Central memory CD8-positive, alpha-beta T cell (primary cell): ENCODE measurements at places on chromosomes 7 and 10.
A peak's percentile ranks its signal among the peaks of the same experiment; 100 is the strongest.

GRCh38 chr10:18906636-18907035 lies 142.0 kb upstream of the MALRD1 start:
- H3K4me1 ChIP-seq: no peaks in the 10 kb centered on the region
- H3K27me3 ChIP-seq: no peaks in the 10 kb centered on the region
- no peak overlapping the region for H3K27ac ChIP-seq
- no peak for DNase-seq
- H3K4me3 ChIP-seq: no peak overlapping the region

DNA sequence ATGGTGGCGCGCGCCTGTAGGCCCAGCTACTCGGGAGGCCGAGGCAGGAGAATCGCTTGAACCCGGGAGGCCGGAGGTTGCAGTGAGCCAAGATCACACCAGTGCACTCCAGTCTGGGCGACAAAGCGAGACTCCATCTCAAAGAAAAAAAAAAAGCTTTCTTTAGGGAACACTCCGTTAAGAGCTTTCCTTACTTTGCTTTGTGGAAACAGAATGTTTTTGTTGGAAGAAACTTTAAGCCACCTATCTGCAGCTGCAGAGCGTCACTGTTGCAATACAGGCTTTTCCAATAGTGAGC lies 641 bp upstream of the TPK1 start:
- H3K27me3 ChIP-seq: no peaks in the 10 kb centered on the region
- peaks cover 20% of the 10 kb centered on the region for H3K4me1 ChIP-seq
- peaks cover 9% of the 10 kb centered on the region for H3K36me3 ChIP-seq
- H3K4me3 ChIP-seq: peak overlapping the region; percentile 95
- no peak for DNase-seq

DNA sequence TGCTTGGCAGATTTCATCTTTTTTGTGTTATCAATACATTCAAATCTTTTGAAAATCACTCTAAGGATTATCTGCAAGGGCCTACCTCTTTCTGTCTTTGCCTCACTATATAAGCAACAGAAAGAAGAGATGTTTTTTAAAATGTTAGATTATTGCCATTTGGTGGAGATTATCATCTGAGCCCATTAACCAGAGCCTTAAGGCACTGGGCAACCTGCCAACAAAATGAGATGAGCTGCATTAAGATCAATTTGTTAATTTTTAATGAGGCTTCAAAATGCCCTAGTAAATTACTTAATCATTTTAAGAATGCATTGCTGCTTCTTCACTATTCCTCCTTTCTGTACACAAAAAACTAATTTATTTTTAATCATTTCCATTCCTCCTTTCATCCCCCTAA lies 314.1 kb downstream of the SNX13 start:
- no peak overlapping the region for H3K27ac ChIP-seq
- H3K4me1 ChIP-seq: no peaks in the 10 kb centered on the region
- no peaks in the 10 kb centered on the region for H3K36me3 ChIP-seq
- DNase-seq: no peak
- no peak overlapping the region for H3K4me3 ChIP-seq

DNA sequence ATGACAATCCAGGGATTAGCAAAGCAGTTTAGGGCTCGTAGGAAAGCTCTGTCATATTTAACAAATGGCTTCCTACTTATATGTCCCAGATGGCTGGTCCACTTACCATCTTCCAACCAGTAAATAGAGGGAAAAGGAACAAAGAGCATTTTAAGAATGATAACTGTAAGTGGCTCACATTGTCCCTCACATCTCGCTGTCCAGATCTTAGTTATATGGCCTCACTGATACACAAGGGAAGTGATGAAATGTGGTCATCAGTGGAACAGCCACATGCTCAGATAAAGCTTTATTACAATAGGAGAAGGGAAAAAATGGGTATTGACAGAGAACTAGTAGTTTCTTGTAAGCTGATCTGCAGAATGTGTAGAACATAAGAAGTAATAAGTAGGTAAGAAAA lies 35.8 kb downstream of the IQUB start:
- H3K4me3 ChIP-seq: no peak overlapping the region
- no peak overlapping the region for H3K27ac ChIP-seq
- H3K36me3 ChIP-seq: no peaks in the 10 kb centered on the region
- no peak for DNase-seq
- no peaks in the 10 kb centered on the region for H3K4me1 ChIP-seq
- peaks cover 76% of the 10 kb centered on the region for H3K27me3 ChIP-seq

GRCh38 chr10:25100141-25100540 lies 74.7 kb upstream of the GPR158 start:
- no peaks in the 10 kb centered on the region for H3K4me1 ChIP-seq
- peaks cover 58% of the 10 kb centered on the region for H3K27me3 ChIP-seq
- no peak overlapping the region for H3K4me3 ChIP-seq
- H3K27ac ChIP-seq: no peak overlapping the region
- no peak for DNase-seq
- no peaks in the 10 kb centered on the region for H3K36me3 ChIP-seq

DNA sequence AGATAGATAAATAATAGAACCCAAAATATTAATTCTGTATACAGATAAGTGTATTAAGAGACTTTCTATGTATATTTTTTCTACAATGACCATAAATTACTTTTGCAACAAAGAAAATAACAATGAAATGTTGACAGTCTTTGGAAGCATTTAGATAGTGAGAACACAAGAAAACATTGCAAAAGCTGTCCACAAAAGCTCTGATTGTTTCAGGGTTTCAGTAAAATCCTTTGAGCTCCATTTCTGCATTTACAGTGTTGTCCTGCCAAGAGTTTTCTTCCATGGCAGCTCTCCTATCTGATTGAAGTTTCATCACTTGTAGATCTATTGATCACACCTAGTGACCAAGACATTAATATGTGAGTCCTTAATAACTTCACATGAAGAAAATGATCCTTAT lies 321.8 kb downstream of the GPR37 start:
- H3K4me1 ChIP-seq: no peaks in the 10 kb centered on the region
- no peak for DNase-seq
- no peak overlapping the region for H3K27ac ChIP-seq
- no peak overlapping the region for H3K4me3 ChIP-seq

GRCh38 chr7:139830292-139830691 lies 1.2 kb downstream of the TBXAS1 start:
- H3K27ac ChIP-seq: no peak overlapping the region
- peaks cover 3% of the 10 kb centered on the region for H3K36me3 ChIP-seq
- peaks cover 7% of the 10 kb centered on the region for H3K4me1 ChIP-seq
- H3K4me3 ChIP-seq: no peak overlapping the region

DNA sequence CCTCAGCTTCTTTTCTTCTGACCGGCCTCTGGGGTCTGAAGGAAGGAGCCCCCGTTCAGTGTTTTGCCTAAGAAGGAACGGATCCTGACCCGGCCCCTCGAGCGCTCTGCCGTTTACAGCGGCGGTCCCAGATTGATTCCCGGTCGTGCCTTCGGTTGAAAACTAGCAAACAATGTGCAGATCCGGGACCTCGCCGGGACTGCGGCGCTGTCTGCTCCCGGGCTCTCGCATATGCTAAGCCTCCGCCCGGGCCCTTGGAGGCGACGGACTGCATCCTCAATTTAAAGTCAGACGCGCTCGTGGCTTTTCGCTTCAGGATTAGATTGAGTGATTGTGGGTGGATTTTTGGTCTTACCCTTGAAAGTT lies 559 bp downstream of the DBF4 start:
- peak overlapping the region; percentile 99 for H3K27ac ChIP-seq
- H3K27me3 ChIP-seq: no peaks in the 10 kb centered on the region
- no peak for DNase-seq
- peak overlapping the region; percentile 96 for H3K4me3 ChIP-seq
- peaks cover 7% of the 10 kb centered on the region for H3K36me3 ChIP-seq

- peaks cover 37% of the 10 kb centered on the region for H3K36me3 ChIP-seq
- H3K4me1 ChIP-seq: no peaks in the 10 kb centered on the region
- no peaks in the 10 kb centered on the region for H3K27me3 ChIP-seq
- H3K4me3 ChIP-seq: no peak overlapping the region
Measured at GRCh38 chr7:149552799-149553198, 55.2 kb upstream of the ZNF746 start.

DNA sequence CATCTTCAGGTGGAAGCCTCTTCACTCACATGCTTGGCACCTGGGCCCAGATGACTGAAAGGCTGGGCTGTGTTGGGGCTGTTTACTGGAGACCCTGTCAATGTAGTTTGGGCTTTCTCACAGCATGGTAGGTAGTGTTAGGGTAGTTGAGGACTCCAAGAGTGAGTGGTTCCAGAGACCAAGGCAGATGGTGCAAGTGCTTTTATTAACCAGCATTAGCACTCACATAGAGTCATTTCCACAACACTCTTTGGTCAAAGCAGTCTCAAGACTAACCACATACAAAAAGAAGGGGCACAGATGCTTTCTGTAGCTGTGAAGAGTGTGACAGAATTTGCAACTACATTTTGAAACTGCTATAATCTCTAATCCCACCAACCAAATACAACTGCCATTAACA lies 135.0 kb downstream of the RTKN2 start:
- H3K27me3 ChIP-seq: no peaks in the 10 kb centered on the region
- H3K4me1 ChIP-seq: no peaks in the 10 kb centered on the region
- H3K27ac ChIP-seq: no peak overlapping the region
- no peaks in the 10 kb centered on the region for H3K36me3 ChIP-seq
- H3K4me3 ChIP-seq: no peak overlapping the region

- H3K4me3 ChIP-seq: no peak overlapping the region
- peaks cover 16% of the 10 kb centered on the region for H3K27me3 ChIP-seq
- DNase-seq: no peak
- H3K4me1 ChIP-seq: no peaks in the 10 kb centered on the region
Measured at GRCh38 chr7:99990460-99990852, 14.6 kb upstream of the AZGP1 start.

DNA sequence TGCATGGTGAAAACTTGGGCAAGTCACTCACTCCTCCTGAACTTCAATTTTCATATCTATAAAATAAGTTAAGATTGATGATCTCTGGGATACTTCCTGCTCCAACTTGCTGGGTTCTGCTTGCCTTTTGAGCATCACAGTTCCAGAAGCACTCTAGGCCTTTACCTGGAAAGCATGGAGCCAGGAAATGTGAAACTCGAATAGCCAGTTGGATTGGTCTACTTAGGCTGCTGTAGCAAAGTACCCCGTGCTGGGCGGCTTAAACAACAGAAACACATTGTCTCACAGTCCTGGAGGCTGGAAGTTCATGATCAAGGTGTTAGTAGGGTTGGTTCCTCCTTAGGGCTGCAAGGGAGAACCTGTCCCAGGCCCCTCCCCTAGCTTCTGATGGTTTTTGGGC lies 64.5 kb downstream of the NAMPT start:
- no peak for DNase-seq
- no peak overlapping the region for H3K27ac ChIP-seq
- no peaks in the 10 kb centered on the region for H3K36me3 ChIP-seq
- peaks cover 44% of the 10 kb centered on the region for H3K27me3 ChIP-seq

DNA sequence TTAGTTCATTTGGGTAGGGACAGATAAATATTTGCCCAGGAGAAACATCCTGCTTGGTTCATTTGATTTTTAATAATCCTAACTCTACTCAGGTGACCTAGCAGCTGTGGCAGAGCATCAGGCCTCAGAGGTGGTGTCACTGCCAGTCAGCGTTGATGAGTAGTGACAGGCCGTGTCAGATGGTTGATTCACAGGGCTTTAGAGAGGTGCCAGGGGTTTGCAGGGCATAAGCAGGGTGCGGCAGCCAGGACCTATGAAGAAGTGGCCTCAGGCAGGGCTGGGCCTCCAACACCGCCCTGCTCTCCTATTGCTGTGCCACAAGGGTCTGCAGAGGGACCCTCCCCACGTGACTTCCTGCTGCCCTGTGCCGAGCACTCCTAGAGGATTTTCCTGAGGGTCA lies 128.1 kb downstream of the HECW1 start:
- H3K27ac ChIP-seq: no peak overlapping the region
- H3K36me3 ChIP-seq: no peaks in the 10 kb centered on the region
- no peak overlapping the region for H3K4me3 ChIP-seq
- no peak for DNase-seq
- no peaks in the 10 kb centered on the region for H3K4me1 ChIP-seq

DNA sequence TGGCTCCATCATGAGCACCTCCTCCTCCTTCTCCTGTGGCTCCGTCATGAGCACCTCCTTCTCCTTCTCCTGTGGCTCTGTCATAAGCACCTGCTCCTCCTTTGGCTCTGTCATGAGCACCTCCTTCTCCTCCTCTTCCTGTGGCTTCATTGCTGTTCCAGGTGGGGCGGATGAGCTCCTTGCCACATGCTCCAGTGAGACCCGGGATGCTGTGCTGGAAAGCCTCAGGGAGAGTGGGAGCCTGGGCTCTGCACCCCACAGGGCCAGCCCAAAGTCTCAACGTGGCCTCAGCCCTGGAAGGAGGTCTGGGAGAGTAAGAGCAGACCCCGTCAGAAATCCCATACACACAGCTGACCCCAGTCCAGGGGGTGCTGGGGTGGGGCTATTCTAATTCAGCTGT lies 380.7 kb downstream of the TCERG1L start:
- H3K27ac ChIP-seq: no peak overlapping the region
- no peak for DNase-seq
- H3K36me3 ChIP-seq: no peaks in the 10 kb centered on the region

GRCh38 chr10:17687117-17687831 lies 43.3 kb downstream of the STAM start:
- no peak overlapping the region for H3K4me3 ChIP-seq
- H3K27ac ChIP-seq: no peak overlapping the region
- H3K36me3 ChIP-seq: peaks cover 21% of the 10 kb centered on the region
- no peak for DNase-seq

- H3K27ac ChIP-seq: no peak overlapping the region
- no peaks in the 10 kb centered on the region for H3K4me1 ChIP-seq
- H3K27me3 ChIP-seq: peaks cover 10% of the 10 kb centered on the region
- H3K36me3 ChIP-seq: no peaks in the 10 kb centered on the region
- DNase-seq: no peak
Measured at GRCh38 chr10:84845628-84846261, 517.4 kb downstream of the CCSER2 start.

DNA sequence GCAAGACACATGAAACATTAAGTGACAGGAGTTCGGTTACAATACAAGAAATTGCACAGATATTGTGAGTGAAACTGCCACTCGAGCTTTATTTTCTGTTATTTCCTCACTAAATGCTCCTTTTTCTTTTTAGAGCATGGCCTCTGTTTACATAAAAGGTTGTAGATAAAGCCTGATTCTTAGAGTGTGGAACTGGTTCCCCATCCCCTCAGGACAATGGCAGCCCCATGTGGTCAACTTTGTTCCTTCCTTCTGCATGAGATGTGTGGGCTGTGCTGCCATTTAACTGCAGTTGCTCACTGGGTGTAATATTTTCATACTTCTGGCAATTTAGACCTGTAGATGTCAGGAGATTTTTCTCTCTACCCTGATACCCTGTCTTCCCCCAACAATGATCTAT lies 70.2 kb downstream of the LRGUK start:
- DNase-seq: no peak

DNA sequence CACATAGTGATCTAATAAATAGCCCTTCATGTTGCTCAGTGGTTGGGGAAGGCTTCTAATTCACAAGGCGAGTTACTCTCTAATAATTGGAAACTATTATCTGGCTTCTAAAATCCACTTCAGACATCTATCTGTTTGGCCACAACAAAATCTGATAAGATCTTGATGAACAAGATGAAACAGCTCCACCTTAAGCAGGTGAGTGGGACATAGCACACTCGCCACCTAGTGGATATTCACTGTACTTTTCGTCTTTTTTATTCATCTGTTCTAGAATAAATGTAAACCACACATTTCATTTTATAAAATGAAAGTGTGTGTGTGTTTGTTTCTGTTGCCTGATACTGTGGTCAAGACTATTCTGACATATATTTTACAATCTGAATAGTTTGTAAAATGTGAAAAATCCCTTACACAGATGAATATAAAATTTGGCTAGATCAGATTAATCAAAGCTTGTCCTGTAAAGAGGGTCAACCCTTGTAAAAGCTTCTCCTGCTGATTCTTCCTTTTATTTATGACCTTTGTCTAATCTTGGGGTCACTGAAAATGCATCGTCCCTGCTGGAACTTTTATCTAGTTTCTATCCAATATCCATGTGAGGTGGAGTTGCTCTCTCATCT lies 26.5 kb upstream of the CNTNAP2 start:
- H3K27ac ChIP-seq: no peak overlapping the region
- H3K4me1 ChIP-seq: no peaks in the 10 kb centered on the region
- H3K27me3 ChIP-seq: no peaks in the 10 kb centered on the region
- H3K36me3 ChIP-seq: no peaks in the 10 kb centered on the region
- DNase-seq: no peak
